ENCODE measurements at places on chromosomes 5 and 9.

DNA sequence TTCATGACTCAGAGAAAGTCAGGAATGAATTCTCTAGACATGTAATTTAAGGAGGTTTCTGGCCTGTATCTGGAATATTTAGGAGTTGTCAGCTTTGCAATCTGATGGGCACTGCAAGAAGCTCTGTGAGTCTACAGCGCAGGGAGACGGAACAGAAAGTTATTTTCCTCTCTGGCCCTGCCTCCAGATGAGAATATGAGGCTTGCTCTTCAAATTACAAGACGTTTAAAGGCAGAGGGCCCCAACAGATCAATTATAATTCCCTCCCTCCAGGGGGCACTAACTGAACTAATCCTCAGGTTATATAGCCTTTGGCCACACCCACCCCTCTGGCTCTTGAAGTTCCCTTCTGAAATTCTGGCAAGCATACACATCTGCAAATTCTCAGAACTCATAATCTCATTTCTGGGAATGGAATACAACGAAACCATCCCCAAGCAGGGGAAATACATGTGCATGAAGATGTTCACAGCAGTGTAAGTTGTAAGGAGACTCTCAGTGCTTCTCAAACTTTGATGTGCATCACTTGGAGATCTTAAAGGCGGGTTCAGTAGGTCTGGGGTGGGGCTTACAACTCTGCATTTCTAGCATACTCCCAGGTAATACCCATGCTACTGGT, 307.6 kb downstream of the CWC27 start:
- DNase-seq, result no peak

GRCh38 chr5:93894601-93895354, 153.4 kb upstream of the POU5F2 start:
- DNase-seq, result peak; percentile 18

DNA sequence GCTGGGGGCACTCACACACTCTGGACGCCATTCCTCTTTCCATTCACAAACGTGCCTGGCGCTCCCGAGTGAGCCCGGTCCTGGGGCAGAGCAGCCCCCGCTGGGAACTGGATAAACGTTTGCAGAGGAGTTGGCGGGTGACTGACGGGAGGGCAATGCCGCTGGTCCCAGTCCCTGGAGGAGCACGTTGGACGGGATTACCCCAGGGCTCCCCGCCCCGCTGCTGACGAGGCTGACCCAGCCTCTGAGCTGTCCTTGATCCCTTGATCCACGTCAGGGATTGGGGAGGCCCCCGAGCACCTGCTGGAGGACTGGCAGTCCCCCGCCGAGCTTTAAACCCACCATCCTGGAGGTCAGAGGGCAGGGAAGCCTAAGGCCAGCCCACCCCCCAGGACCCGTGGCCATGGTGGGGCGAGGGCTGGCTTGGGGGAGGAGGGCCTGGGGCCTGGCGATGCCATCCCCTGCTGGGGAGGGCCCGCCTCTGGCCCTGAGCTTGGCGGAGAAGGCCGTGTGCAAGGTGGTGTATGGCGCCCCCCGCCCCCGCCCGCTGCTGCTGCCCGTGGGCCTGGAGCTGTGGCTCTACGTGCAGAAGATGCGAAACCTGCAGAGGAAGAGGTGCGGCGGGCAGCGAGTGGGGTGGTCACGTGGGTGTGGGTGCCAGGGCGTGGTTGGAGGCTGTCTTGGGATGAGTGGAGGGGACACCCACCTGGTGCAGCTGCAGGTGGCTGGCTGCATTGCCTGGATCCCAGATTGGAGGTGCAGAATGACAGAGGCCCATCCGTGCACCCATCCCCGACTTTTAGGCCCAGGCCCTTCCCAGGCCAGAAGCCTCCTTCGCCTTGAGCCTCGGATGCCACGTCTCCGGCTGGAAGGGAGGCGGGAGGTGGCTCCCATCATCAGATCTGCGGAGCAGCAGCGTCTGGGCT, 4.5 kb downstream of the GPSM1 start:
- DNase-seq, result no peak

DNA sequence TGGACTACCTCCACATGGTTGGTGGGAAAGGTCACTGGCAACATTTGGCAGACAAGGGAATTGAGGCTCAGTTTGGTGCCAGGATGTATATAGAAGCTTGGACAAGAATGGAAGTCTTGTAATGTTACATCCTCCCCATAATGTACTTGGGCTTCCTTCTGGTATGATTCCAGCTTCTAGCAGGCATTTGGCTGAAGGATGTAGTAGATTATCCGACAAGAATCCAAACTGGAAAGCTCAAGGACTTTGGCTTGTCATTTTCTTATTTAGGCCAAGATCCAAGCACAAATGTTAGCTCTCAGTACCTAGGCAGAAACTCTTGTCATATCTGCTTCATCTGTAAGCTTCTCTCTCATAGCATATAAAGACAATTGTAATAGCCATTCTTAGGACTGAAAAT, 209.1 kb downstream of the MAPKAP1 start:
- DNase-seq, result no peak

- DNase-seq, result no peak
Measured at GRCh38 chr9:129494113-129494789, 126.7 kb downstream of the C9orf50 start.

Data from NCI-H1092 (cell line).